ENCODE measurements at places on chromosomes 1 and 21. TPM values are rescaled to one million over a fixed set of nuclear protein-coding genes. Genes with fewer than 3 reads are reported as not detected.

RGS8 gene
- not detected for total RNA-seq

NPHP4 gene
- 3.4 TPM for total RNA-seq

NLRP3 gene
- total RNA-seq, result not detected

RRAGC gene
- 27.8 TPM for total RNA-seq

ERG gene
- total RNA-seq, result not detected

MRAP gene
- not detected for total RNA-seq

RYR2 gene
- not detected for total RNA-seq

GPR52 gene
- 0.12 TPM for total RNA-seq

KANK4 gene
- 0.74 TPM for total RNA-seq

SPATA46 gene
- not detected for total RNA-seq

SLC5A3 gene
- total RNA-seq, result 2.0 TPM

RSPH1 gene
- total RNA-seq, result 0.40 TPM

CAMK1G gene
- total RNA-seq, result 0.26 TPM

DNM3 gene
- 0.78 TPM for total RNA-seq
